ENCODE measurements at places on chromosomes 3 and 15.

DNA sequence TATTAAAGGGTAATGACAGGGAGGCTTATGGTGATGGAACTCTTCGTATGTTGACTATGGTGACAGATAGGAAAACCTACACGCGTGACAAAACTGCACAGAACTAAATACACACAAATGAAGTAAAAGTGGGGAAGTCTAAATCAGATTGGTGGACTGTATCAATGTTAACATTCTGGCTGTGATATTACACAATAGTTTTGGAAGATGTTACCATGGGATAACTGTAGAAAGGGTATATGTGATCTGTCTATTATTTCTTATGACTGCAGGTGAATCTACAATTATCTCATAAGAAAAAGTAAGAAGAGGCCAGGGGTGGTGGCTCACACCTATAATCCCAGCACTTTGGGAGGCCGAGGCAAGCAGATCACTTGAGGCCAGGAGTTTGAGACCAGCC, 9.1 kb downstream of the HIGD2B start:
- no peak for DNase-seq

GRCh38 chr3:156093964-156094363, 26.4 kb upstream of the KCNAB1 start:
- no peak for DNase-seq

DNA sequence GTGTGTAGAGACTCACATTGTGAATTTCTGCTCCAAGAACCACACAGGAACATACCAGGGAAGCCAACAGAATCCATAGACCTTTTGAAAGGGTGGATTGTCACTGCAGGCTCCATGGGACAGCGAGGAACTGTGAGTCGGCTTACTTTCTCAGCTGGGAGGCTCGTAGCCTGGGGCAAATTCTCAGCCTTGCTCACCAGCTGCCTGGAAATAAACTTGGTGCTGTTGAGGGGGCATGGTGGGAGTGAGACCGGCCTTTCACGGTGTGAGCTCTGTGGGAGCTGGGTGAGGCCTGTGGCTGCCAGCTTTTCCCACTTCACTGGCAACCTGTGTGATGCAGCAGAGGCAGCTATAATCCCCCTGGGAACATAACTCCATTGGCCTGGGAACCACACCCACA, 146.6 kb upstream of the P2RY1 start:
- peak; percentile 27 for DNase-seq

DNA sequence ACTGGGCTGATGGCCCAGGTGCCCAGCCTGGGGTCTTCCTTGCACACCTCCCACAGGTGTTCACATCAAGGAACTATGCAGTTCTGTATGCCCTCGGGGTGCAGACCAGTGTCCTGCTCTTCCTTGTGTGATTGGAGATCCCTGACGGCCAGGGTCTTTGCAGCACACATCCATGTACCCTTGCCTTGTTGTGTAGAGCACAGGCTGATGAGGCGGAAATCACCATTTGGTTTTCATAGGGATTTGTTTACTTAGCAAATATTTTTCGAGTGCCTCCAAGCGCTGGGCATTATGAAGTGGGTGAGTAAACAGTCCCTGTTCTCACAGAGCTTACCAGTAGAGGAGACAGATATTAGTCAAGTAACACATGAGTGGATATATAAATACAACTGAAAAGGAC, 209.3 kb upstream of the UMPS start:
- DNase-seq: no peak

- no peak for DNase-seq
Observed at GRCh38 chr3:69458803-69459365, 73.0 kb upstream of the FRMD4B start.

DNA sequence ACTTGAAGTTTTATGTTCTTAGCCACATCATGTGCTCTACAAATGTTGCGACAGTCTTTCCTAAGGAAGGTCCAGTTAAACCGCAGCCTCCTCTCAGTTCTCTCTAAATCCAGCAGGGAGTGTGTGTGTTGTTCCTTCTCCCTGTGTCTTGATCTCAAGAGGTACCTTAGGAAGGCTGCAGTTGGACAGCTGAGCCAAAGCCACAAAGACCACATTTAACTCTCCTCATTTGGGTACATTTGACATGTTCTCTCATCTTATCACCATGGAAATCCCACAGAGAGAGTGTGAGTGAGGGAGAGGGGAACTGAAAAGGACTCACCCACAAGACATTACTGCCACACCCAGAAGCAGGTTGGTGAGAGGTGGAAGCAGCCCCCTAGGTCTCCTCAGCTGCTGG, 79.5 kb downstream of the CD200R1L start:
- no peak for DNase-seq

- DNase-seq: no peak
Observed at GRCh38 chr15:56613811-56614210, 119.5 kb downstream of the ZNF280D start.

- no peak for DNase-seq
Observed at GRCh38 chr15:69673291-69673881, 220.8 kb downstream of the RPLP1 start.

DNA sequence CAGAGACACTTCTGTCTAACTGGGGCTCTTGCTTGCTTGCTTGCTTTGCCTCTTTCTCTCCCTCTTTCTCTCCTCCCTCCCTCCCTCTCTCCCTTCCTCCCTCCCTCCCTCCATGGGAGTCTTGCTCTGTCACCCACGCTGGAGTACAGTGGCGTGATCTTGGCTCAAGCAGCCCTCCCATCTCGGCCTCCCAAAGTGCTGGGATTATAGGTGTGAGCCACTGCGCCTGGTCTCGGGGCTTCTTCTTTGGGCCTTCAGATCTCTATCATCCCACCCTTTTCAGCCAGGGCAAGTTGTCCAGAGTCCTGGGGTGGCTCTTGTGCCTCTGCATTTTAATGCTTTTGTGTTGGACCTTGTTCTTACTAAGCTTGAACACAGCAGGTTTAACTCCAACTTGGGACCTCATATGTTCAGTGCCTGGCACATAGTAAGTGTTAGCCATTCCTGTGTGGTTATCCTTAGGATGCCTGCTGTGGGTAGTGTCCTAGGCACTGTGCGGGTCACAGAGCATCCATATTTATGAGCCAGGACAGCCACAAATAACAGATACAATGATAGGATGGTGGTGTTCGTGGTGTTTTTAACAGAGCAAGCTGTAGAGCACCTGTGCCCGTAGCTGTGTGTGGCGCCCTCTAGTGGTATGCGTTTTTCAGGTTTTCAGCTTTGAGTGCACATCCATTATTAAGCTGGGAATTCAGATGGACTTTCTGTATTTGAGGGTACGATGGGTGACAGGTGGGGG, 75.1 kb downstream of the CCK start:
- no peak for DNase-seq

- no peak for DNase-seq
Observed at GRCh38 chr3:27679691-27680090, 42.4 kb downstream of the EOMES start.

- DNase-seq: no peak
Observed at GRCh38 chr15:46129145-46129544, 494.3 kb downstream of the SQOR start.

DNA sequence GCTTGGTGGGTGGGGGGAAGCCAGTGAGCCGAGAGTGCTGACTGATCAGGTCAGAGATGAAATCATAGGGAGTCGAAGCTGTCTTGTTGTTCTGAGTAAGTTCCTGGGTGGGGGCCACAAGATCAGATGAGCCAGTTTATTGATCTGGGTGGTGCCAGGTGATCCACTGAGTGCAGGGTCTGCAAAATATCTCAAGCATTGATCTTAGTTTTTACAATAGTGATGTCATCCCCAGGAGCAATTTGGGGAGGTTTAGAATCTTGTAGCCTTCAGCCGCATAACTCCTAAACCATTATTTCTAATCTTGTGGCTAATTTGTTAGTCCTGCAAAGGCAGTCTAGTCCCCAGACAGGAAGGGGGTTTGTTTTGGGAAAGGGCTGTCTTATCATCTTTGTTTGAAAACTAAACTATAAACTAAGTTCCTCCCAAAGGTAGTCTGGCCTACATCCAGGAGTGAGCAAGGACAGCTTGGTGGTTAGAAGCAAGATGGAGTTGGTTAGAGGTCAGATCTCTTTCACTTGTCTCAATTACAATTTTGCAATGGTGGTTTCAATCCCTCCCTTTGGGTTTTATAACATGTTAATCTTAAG, 18.7 kb upstream of the MTMR14 start:
- no peak for DNase-seq

GRCh38 chr15:72858205-72858604, 74.6 kb upstream of the ADPGK start:
- no peak for DNase-seq

DNA sequence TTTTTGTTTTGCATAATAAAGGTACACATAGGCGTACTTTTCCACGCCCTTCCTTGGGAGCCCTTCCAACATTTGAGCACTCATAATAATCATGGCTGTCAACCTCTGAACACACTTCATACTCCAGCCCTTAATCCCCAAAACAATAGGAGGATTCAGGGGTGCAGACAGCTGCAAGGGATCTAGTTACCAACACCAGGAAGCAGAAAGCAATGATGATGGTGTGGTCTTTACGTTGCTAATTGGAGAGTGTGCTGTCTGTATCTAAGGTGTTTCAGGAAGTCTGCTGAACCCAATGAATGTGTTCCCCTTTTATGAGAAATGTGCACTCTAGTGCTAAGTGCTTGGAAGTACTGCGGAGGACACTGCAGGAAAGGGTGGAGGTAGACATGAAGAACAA, 60.3 kb upstream of the PDZRN3 start:
- DNase-seq: no peak

- no peak for DNase-seq
Observed at GRCh38 chr3:16386561-16386960, 121.5 kb downstream of the OXNAD1 start.

- DNase-seq: no peak
Observed at GRCh38 chr3:33103480-33103879, 6.5 kb upstream of the GLB1 start.

DNA sequence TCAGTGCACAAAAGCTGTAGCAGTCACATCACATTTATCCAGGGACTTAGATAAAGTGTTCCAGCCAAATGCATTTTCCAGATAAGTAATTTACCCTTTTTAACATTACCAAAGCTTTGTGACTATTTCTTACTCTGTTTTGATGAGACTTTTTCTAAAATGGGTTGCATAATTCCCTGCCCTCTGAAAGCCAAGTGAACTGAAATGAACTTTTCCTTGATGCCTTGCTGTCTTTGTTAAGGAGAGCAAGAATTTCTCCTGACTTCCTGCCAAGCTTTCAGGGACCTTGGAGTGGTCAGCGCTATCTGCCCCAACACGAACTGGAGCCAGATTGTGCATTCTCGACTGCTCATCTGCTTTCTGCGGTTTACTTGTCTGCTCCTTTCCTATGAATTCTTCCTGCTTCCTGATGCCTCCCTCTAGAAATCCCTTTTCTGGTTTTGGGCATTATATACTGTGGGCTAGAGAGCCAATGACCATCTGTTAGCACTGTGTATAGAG, 34.8 kb downstream of the EIF4E3 start:
- no peak for DNase-seq

DNA sequence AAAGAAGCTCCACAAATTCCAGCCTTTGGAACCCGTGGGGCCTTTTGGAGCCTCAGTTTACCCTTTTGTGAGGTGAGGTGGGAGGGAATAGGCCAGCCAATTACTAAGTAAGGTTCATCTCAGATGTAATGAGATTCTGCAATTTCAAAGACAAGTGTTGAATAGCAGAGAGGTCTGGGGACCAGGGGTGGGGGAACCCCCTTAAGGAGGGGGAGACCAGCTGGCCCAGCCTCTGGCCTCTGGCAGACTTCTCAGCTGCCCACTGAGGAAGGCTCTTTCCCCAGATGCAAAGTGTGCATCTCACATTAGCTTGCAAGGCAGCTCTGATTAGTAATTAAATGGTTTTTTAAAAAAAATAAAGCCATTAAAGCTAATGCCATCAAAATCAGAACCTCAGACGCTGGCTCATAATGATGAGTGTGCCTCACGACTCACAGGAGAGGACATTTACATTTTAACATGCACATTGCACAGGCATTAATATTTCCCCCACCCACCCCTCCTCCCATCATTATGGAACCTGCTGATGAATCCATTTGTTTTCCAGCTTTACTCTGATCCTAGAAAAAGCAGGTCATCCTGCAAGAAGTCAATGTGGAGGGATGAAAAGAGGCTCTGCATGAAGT, 176.7 kb upstream of the TLE3 start:
- DNase-seq: no peak

GRCh38 chr3:79461129-79461792, 306.5 kb downstream of the ROBO1 start:
- DNase-seq: no peak

DNA sequence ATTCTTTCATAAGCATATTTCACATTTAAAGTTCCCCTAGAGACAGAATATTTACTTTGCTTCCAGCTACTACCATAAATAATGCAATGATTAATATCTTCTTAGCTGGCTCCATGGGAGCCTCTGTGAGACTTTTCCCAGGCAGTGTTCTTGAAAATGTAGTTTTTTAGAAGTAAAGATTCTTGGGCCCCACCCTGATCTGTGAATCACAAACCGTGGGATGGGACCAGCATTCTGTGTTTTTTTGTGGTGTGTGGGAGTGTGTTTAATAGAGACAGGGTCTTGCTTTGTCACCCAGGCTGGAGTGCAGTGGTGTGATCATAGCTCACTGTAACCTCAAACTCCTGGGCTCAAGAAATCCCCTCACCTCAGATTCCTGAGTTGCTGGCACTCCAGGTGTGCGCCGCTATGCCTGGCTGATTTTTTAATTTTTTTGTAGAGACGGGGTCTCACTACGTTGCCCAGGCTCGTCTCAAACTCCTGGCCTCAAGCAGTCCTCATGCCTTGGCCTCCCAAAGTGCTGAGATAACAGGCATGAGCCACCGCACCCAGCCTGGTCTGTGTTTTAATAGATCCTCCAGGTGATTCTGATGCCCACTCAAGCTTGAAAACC, 83.0 kb downstream of the KLHL25 start:
- DNase-seq: no peak

- DNase-seq: no peak
Observed at GRCh38 chr15:94252906-94253491, 21.6 kb downstream of the MCTP2 start.

DNA sequence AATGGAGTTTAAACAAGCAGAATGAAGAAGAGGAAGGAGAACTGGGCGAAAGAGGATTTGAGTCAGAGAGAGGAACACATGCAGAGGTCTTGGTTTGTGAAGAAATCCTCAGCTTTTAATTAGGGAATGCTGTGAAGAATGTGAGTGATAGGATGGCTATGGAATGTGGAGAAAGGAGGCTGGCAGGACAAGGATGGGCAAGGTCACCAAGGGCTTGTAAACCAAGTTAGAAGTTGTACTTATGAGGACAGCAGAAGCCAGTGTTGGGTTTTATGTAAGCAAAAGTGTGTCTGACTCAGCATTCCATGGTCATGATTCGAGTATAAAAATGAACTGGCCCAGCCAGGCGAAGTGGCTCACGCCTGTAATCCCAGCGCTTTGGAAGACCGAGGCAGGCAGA, 60.0 kb upstream of the IL12A start:
- DNase-seq: peak; percentile 91

GRCh38 chr3:12454816-12455121, 29.5 kb upstream of the TSEN2 start:
- no peak for DNase-seq

DNA sequence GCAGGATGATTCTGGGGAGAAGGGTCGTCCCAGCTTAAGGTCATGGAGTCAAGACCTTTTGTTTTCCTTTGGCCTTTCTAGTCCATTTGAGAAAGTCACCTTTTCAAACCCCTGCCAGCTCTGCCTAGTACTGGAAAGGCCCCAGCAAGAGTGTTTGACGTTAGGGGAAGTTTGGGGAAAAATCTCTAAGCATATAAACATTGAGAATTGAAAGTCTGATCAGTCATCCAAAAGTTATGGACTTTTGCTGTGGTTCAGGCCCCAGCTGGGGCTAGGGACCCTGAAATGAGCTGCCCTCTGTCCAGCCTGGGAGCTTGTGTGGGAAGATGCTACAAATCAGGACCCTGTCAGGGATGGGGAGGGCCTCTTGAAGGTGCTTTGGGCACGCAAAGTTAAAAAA, 21.6 kb downstream of the SLC6A6 start:
- DNase-seq: no peak

GRCh38 chr3:31562525-31562924, 29.8 kb downstream of the STT3B start:
- no peak for DNase-seq

Measured in retinal pigment epithelial cell (primary cell).